ENCODE measurements at places on chromosomes 13 and 19.

GRCh38 chr19:5254944-5255343 lies 85.7 kb downstream of the PTPRS start:
- DNase-seq: no peak

DNA sequence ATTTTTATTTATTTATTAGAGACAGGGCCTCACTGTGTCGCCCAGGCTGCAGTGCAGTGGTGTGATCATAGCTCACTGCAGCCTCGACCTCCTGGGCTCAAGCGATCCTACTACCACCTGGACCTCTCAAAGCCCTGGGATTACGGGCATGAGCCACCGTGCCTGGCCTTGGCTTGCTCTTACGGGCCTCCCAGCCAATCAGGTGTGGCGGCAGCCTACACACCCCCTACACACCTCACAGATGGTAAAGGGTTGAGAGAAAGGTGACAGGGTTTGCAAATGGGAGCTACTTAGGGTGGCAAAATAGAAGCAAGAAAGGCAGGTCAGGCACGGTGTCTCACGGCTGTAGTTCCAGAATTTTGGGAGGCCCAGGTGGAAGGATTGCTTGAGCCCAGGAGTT lies 1.0 kb upstream of the ZBTB32 start:
- DNase-seq: no peak

DNA sequence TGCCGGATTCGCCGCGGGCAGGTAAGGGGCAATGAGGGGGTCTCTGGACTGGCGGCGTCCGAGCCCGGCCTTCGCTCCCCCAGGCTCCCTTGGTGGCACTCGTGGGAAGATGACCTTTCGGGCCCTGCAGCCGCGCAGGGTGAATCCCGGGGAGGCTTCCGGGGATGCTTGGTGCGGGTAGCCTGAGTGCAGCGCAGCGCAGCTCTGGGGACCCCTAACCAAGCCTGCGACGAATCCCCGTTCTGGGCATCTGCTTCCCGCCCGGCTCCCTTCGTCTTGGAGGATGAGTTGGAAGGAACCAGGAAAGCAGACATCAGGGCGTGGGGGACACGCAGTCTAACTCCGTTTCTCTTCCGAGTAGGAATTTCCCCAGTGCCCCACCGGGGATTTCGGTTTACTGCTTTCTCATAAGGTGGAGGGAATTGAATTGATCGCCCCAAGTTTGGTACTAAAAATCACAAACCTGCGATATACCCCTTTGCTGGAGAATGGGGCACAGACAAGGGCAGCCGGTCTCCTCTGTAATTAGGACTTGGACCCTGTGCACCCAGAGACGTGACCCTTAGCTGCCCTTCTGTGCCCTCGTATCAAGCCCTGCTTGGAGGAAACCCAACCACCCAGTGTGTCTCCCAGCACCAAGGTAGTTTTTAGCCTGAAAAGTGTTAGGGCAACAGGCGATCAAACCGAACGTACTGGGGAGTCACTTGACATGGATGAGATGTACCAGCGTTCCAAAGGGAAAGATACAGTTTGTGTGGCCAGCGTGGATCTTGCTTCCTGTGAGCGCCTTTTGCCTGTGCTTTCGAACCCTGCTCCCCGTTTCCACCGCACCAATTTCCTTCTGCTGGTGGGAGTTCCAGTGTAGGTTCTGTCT lies 1.0 kb downstream of the GPC5 start:
- DNase-seq: no peak

DNA sequence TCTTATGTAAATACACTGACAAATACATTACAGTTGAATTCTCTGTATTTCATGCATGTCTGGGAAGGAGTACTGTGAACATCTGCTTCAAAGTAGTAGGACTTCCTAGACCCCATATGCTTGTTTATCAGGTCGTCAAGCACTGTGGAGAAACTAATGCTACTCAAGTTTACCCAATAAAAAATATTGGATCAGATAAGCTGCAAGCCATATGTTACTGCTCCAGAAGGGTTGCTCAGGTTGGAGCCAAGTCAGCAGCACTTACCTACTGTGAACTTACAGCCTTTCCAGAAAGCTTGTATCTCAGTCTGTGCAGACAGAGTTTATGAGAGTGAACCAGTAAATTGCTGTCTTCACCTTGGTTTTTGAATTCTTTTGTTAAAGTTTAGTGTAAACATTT lies 36.2 kb downstream of the SLAIN1 start:
- DNase-seq: no peak

- DNase-seq: no peak
These were observed 94.7 kb downstream of the TEX26 start for GRCh38 chr13:31027136-31027535.

DNA sequence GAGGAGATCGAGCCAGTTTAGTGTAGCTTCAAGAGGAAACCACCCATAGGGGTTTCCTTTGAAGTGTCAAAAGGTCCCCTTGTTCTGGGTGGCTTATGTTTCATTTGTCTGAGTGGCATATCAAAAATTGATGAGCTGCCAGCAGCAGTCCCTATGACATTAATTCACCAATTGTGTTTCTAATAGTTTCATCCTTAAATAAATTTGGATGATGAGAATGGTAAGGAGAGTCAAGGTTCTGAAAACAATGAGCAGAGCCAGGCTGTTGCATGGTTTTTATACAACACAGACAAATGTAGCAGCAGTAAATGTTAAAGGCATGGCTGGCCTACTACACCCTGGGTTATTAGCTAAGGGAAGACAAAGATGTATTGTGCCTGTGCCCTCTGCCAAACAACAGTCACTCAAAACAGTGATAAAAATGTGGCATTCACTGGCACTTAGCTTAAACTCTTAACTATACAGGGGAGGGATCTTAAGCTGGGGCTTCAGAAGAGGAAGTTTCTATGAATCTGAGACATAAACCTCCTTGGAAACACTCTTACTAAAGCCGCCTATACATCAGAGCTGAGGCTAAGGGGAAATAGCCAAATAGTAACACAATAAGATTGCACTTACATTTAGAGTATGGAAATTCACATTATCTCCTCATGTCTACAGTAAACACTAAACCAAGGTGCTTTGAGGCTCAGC lies 200.5 kb downstream of the POU4F1 start:
- no peak for DNase-seq

- no peak for DNase-seq
These were observed 20.7 kb downstream of the CLDN10 start for GRCh38 chr13:95573221-95573620.

GRCh38 chr13:78714717-78715116 lies 55.8 kb upstream of the OBI1 start:
- no peak for DNase-seq

GRCh38 chr13:48236528-48237353 lies 3.7 kb downstream of the ITM2B start:
- no peak for DNase-seq

GRCh38 chr13:77323858-77324257 lies 3.0 kb downstream of the MYCBP2 start:
- no peak for DNase-seq

- peak; percentile 11 for DNase-seq
These were observed 196.9 kb downstream of the ZIC5 start for GRCh38 chr13:99774644-99775043.

- peak; percentile 27 for DNase-seq
These were observed 77.5 kb upstream of the PEG3 start for GRCh38 chr19:56917998-56918397.

- no peak for DNase-seq
These were observed 13.8 kb downstream of the C1QTNF9 start for GRCh38 chr13:24323036-24323738.

DNA sequence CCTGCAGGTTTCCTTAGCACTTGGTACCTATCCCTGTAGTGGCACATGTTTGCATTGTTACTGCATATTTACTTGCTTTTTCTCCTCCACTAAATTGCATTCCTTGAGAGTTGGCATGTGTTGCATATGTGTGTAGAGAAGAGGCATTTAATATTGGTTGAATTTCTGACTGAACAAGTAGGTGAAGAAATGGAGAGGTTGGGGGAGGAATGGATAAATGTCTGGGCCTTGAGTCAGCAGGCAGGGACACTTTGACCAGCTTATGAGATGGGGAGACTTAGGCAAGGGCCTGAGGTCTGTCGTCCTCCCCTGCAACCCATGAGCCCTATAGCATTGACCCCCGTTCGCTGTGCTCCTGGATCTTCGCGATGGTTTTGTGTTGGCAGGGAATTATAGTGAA lies 2.0 kb upstream of the GPR18 start:
- no peak for DNase-seq

- peak; percentile 63 for DNase-seq
These were observed 97.3 kb downstream of the SERP2 start for GRCh38 chr13:44470638-44471562.

- no peak for DNase-seq
These were observed 34.2 kb downstream of the MBNL2 start for GRCh38 chr13:97256343-97256783.

DNA sequence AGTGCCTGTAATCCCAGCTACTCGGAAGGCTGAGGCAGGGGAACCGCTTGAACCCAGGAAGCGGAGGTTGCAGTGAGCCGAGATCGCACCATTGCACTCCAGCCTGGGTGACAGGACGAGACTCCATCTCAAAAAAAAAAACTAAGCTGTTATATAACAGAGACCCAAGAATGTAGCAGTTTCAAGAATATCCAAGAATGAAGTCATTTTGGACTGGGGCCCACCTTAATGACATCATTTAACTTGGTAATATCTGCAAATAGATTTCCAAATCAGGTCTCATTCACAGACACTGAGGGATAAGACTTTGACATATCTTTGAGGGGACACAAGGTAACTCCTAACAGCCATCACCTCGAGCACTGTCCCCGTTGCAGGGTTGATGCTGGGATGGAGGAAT lies 36.5 kb upstream of the MRI1 start:
- no peak for DNase-seq

DNA sequence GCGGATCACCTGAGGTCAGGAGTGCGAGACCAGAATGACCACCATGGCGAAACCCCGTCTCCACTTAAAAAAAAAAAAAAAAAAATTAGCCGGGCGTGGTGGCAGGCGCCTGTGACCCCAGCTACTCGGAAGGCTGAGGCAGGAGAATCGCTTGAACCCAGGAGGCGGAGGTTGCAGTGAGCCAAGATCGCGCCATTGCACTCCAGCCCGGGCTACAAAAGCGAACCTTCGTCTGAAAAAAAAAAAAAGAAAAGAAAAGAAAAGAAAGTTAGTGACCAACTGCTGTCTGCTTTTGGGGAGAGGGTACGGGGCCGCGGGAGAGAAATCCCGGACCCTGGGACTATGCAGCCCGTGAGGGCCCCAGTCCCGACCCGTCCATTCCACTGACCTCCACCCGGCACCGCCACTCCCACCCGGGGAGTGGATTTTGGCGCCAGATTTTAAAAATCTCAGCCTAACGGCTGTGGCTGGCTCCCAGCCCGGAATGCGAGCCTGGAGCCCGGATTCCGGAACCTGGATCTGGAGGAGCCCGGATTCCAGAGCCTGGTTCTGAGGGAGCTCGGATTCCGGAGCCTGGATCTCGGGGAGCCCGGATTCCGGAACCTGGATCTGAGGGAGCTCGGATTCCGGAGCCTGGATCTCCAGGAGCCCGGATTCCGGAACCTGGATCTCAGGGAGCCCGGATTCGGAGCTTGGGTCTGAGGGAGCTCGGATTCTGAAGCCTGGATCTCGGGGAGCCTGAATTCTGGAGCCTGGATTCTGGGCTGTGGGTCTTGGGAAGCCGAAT lies 6.1 kb upstream of the LMNB2 start:
- peak; percentile 98 for DNase-seq

- DNase-seq: no peak
These were observed 199.4 kb downstream of the USP12 start for GRCh38 chr13:26971990-26972887.

GRCh38 chr13:41561170-41561569 lies 103.8 kb downstream of the RGCC start:
- no peak for DNase-seq

DNA sequence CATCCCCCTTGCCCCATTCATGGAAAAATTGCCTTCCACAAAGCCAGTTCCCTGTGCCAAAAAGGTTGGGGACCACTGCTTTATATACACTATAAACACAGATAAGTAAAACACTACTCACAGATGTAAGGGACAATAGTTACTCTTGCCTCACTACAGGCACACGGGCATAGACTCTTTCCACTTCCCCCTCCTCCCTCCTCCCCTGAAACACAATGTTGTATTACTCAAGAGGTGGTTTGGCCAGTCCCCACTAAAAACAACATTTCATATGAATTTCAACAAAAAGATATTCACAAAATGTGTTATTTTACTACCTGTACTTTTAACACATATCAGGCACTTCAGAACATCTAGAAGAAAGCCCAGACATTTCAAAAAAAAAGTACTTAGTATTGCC lies 45.1 kb downstream of the EPSTI1 start:
- no peak for DNase-seq

DNA sequence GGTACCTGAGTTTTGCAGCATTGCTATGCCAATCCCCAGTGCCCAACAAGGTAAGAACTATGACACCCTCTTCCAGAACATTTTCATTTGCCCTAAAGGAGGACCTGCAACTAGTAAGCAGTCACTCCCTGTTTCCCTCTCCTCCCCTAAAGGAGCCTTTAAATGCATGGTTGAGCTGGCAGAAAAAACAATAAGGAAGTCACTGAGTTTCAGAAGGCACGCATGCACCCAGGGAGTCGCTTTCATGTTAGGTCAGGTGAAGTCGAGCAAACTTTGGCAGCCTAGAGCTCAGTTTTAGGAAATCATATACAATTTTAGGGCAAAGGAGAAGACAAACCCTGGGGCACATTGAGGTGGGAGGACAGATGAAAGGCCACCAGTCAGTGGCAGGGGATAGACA lies 11.8 kb downstream of the NLRP11 start:
- no peak for DNase-seq

GRCh38 chr13:69856331-69856730 lies 251.3 kb upstream of the ATXN8OS start:
- no peak for DNase-seq

- no peak for DNase-seq
These were observed 2448.7 kb upstream of the PCDH20 start for GRCh38 chr13:63864171-63864902.

DNA sequence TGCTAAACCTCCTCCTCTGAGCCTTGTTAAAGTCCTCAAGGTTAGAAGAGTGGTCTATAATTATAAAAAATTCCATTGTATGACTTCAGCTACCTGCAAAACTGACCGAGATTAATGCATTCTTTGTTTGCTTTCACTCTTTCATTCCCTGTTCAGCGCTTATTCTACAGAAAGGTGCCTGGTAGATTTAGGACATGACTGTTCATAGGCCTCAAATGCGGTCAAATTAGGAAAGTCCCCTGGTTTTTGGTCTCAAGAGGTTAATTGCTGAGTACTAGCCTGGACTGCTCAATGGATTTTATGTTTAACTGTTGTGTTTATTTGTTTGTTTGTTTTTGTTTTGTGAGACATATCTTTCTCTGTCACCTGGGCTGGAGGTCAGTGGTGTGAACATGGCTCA lies 35.4 kb downstream of the KL start:
- no peak for DNase-seq

- DNase-seq: no peak
These were observed 463 bp downstream of the SUGP1 start for GRCh38 chr19:19319732-19320360.

- DNase-seq: no peak
These were observed 33.5 kb upstream of the TM9SF2 start for GRCh38 chr13:99467764-99468163.

DNA sequence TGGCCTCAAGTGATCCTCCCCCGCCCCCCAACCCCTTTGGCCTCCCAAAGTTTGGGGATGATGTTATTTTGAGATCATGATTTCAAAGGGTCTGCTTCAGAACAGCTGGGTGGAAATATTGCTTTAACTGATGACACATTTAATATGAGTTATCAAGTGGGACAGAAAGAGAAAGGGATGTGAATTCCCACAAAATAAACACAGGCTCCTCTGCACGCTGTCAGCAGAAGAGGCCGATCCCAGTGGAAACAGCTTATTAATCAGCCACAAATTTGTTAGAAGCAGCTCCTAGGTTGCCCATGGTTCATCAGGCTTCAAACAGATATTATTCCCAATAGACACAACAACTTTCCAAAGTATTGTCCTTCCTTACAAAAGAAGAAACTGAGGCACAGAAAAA lies 4.7 kb downstream of the DCLK1 start:
- DNase-seq: peak; percentile 69
